ENCODE measurements at places on chromosomes 2 and 18.
A peak's percentile ranks its signal among the peaks of the same experiment; 100 is the strongest.

DNA sequence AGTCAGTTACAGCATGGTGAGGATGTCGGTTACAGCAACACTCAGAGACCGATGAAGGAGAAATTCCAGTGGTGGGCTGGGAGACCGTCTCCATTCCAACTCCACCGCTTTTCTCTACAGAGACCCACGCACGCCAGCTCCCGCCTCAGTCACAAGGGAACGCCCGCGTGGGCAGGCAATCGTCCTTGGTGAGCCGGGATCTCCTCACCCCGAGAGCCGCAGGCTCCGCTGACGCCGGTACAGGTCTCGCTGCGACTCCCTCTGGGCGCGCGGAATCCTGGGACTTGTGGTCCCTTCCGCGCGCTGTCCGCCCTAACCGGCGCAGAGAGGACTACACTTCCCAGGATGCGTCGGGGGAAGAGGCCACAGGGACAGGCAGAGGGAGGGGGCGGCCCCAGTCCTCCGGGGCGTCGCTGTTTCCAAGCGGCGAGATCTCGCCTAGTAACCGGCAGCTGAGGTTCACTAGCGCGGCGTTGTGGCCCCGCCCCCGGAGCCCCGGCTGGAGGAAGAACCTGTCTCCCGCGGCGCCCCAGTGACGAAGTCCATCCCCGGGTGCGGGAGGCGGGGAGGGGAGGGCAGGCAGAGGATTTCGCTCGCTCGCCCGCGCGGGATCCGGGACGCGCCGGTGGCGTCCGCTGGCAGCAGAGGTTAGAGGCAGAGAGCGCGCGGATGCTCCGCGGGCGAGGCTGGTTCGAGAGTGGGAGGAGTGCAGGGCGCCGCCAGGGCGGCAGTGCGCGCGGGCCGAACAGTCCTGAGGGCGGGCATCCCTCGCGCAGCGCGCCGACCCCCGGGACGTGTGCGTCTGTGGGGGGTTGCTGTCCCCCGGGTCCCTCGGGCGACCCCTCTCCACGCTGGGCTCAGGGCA lies at the start of gene EML6:
TSS of gene EML6 (plus strand) at position 532 of the 865 bp plus-strand sequence. CDS start 1,400 bp downstream, outside the sequence.
- DNase-seq: peak; percentile 99

DNA sequence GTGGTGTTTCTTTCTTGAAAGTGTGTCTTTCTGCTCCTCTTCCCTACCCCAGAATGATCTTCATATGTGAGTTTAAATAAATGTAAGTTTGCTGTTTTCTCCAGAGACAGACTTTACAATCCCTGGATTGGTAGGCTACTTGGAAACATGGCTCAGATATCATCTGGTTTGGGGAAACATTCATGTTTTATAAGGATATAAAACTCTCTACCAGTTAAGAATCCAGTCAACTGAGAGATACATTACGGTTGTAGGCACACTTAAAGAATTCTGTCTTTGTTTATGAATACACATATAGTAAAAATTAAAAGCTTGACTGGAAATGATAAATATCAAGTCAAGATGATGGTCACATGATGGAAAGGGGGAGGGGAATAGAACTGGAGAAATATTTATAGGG lies 739.3 kb downstream of the SLC4A3 start:
- DNase-seq: no peak

- DNase-seq: no peak
Measured at GRCh38 chr2:26970928-26971627, 641 bp downstream of the MAPRE3 start.

GRCh38 chr2:114421781-114422180 lies 20.7 kb upstream of the DPP10 start:
- no peak for DNase-seq

Measured in activated CD4-positive, alpha-beta T cell treated with anti-CD3 and anti-CD28 coated beads for 48 hours (primary cell).